ENCODE measurements at places on chromosomes 4 and X. TPM values are rescaled to one million over a fixed set of nuclear protein-coding genes. Genes with fewer than 3 reads are reported as not detected.

DNA sequence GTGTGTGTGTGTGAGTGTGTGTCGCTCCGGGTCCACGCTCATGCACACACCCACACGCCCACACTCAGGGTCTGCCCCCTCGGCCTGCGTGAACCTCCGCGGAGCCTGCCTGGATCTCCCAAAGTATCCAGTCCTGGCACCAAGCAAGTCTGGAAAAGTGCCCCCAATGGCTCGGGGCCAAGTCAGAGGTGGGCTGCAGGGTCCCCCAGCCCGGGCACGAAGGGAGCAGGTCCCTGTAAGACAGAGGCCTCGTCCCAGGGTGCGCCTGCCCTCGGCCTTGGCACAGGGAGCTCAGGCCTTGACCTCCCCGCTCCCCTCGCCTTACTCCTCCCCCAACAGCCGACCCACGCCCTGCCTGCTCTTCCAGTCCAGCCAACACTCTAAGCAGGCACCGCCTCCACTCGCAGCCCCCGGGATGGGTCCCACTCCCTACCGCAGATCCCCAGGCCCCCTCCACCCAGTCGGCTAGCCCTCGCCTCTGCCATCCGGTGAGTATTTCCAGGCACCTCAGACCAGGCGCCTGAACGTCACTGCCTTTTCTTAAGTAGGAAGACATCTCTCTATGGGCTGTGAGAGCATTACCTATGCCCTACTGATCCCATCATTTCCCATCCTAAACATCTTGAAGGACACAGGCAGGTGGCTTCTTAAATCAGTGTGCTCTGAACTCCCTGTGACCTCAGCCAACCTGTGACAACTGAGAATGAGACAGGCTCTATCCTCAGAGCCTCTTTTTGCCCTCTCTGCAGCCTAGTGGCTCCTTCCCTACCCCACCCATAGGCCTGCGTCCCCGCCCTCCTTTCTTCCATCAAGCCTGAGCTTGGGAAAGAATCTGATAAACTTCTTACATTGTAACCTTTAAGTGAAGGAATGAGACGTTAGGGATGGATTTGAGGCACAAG, 704 bp downstream of the FAM114A1 start:
- H3K4me3 ChIP-seq: peak overlapping the region; percentile 71
- H3K4me1 ChIP-seq: peaks cover 14% of the 10 kb centered on the region
- no peaks in the 10 kb centered on the region for H3K27me3 ChIP-seq
- peak; percentile 20 for DNase-seq
- peak overlapping the region; percentile 79 for H3K27ac ChIP-seq

GRCh38 chrX:69027181-69028005, 137.9 kb downstream of the PJA1 start:
- no peak overlapping the region for H3K27ac ChIP-seq
- H3K4me3 ChIP-seq: no peak overlapping the region
- no peak for DNase-seq
- no peaks in the 10 kb centered on the region for H3K36me3 ChIP-seq

GRCh38 chr4:815464-816146, 10.3 kb downstream of the CPLX1 start:
- H3K4me3 ChIP-seq: no peak overlapping the region
- H3K27ac ChIP-seq: no peak overlapping the region
- no peaks in the 10 kb centered on the region for H3K4me1 ChIP-seq
- H3K36me3 ChIP-seq: no peaks in the 10 kb centered on the region
- no peak for DNase-seq

The ZCCHC12 gene
- total RNA-seq: not detected

- no peak overlapping the region for H3K4me3 ChIP-seq
- H3K27ac ChIP-seq: no peak overlapping the region
- no peaks in the 10 kb centered on the region for H3K36me3 ChIP-seq
- H3K27me3 ChIP-seq: no peaks in the 10 kb centered on the region
These were observed 32.9 kb upstream of the SPRY1 start for GRCh38 chr4:123363729-123364128.

Measured in K562 (cell line).